ENCODE measurements at places on chromosomes 1 and 21. TPM values are rescaled to one million over a fixed set of nuclear protein-coding genes. Genes with fewer than 3 reads are reported as not detected.

Gene OR2L2
- not detected for total RNA-seq

DNA sequence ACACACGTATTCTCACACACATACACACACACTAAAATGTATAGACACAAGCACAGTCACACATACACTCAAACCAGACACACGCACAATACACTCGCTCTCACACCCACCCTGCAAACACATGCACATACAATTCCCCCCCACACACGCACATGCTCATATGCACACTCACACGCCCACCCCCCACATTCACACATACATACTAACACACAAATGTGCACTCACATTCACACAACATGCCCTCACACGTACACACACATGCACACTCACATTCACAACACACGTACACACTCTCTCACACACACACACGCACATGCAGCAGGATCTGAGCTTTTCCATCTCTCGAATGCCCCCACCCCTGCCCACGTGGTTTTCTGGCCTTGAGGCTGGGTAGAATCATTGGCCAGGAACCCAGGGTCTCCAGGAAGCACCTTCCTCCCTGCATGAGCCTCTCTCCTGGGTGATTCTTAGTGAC is 589.7 kb downstream of the PTPRU start:
- DNase-seq = no peak

GRCh38 chr1:192554904-192555303 is 20.7 kb upstream of the RGS1 start:
- no peak for DNase-seq

DNA sequence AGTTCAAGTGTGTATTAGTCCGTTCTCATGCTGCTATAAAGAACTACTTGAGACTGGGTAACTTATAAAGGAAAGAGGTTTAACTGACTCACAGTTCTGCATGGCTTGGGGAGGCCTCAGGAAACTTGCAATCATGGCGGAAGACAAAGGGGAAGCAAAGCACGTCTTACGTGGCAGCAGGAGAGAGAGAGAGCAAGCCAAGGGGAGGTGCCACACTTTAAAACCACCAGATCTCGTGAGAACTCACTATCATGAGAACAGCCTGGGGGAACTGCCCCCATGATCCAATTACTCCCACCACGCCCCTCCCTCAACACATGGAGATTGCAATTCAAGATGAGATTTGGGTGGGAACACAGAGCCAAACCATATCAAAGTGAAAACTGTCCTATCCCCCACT is 4.1 kb upstream of the MIS18A start:
- no peak for DNase-seq

- no peak for DNase-seq
These were observed 440.9 kb upstream of the LRRC7 start for GRCh38 chr1:69126796-69127195.

Gene ANXA9
- total RNA-seq = 2.7 TPM

DNA sequence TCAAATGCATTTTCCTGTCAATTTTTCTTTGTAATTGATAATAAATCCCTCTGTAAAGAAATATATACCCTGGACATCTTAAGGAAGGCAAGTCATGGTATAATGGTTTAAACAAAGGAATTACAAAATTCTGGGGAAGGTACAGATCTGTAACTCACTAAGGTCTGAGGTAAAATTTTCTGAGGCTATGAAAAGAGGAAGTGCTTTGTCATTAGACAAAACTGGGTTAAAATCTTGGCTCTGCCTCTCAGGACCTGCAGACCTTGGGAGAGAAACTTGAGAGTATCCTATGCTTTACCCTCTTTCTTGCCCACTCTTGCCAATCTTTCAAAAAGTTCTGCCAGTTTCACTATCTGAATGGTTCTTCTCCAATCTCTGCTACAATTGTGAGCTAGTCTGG is 26.8 kb upstream of the BEND5 start:
- no peak for DNase-seq

DNA sequence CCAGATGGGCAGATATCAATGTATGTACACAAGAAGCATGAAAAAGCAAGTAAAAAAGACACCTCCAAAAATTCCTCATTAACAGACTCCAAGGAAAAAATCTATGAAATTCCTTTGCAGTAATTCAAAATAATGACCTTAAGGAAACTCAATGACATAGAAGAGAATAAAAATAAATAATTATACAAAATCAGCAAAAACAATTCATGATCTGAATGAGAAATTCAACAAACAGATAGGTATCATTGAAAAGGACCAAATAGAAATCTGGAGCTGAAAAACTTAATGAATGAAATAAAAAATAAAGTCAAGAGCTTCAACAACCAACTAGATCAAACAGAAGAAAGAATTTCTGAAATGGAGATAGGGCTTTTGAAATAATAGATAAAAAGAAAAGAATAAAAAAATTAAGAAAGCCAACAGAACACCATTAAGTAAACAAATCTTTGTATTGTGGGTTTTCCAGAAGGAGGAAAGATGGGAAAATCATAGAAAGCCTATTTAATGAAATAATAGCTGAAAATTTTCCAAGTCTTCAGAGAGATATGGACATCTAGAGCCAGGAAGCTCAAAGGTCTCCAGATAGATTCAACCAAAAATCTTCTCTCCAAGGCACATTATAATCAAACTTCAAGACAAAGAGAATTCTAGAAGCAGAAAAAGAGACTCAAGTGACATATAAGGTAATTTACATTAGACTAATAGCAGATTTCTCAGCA is 52.0 kb upstream of the KCNK1 start:
- DNase-seq = no peak

Gene OPTC
- total RNA-seq = not detected

- no peak for DNase-seq
These were observed 20.6 kb upstream of the FCGR2A start for GRCh38 chr1:161484613-161485012.

GRCh38 chr21:28731700-28732321 is 260.9 kb downstream of the LTN1 start:
- DNase-seq = no peak

Gene IGSF21
- not detected for total RNA-seq

Gene CASQ2
- total RNA-seq = not detected

Gene FCRL4
- total RNA-seq = not detected

- no peak for DNase-seq
These were observed 79.6 kb upstream of the GCLM start for GRCh38 chr1:93988634-93989350.

Gene PEF1
- total RNA-seq = 37.6 TPM

GRCh38 chr1:12152113-12152891 is 14.5 kb upstream of the TNFRSF1B start:
- DNase-seq = no peak

Gene KLHDC9
- total RNA-seq = 1.4 TPM
